Testis (tissue), 5 donors: ENCODE measurements at places on chromosomes 12 and 14. TPM values are rescaled to one million over a fixed set of nuclear protein-coding genes. Genes with fewer than 3 reads are reported as not detected.

DNA sequence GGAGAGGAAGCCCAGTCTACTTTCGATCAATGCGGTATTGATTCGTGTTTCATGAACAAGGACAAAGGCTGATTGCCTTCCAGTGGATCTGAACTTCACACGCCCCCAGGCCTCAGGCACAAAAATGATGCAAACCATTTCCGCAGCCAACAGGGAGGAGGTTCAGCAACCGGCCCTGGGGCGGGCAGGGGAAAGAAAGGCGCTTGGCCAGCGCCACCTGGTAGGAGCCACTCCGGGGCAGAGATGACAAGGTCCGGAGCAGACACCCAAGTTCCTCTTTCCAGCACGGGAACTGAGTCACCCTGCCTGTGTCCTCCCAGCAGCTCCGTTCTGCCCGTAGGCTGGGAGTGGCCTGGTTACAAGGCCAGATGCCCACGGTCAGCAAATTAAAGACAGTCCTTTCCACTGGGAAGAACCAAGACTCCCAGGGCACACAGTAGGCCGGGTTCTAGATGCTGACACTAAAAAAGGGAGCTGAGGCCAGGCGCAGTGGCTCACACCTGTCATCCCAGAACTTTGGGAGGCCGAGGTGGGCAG is 136.3 kb downstream of the SCARB1 start:
- DNase-seq, result no peak

GLIPR1L1 gene
- 95.5 TPM for polyA plus RNA-seq

DNA sequence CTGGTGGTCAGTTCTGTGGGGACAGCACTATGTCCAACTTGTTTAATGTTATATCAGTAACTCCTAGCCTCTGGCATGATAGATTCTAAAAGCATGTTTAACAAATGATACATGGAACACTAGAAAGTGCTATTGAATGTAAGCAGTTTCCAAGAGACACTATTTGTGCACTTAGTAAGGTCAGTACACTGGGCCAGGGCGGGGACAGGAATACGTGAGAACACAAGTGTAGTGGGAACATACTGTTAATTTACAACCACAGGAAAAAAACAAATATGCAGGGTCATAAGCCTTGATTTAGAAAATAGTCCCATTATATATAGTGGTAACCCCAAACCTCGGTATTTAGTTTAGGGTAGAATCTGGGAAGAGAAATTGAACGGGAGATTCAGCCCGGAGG is 88.9 kb upstream of the SLC38A2 start:
- DNase-seq, result peak; percentile 73

GRCh38 chr14:22973217-22974032 is 8.9 kb downstream of the AJUBA start:
- DNase-seq, result peak; percentile 64

GRCh38 chr14:21109377-21110138 is 8.7 kb downstream of the TMEM253 start:
- DNase-seq, result no peak

DNA sequence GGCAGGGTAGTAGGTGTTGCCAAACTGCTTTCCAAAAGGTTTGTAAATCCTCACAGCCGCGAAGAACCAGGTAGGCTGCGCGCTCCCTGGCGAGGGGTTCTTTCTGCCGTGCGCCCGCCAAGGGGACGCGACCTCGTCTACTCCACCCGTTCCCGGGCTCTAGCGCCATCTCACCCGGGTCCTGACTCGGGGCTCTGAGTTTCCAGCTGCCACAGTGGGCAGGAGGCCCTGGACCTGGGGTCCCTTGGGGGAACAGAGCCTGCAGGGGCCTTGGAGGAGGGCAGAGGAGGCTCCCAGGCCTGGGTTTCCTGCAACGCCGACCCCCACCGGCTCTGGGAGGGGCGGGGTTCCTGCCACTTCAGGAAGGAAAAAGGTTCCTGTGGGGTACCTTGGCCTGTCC is 706 bp downstream of the ANHX start:
- no peak for DNase-seq

DNA sequence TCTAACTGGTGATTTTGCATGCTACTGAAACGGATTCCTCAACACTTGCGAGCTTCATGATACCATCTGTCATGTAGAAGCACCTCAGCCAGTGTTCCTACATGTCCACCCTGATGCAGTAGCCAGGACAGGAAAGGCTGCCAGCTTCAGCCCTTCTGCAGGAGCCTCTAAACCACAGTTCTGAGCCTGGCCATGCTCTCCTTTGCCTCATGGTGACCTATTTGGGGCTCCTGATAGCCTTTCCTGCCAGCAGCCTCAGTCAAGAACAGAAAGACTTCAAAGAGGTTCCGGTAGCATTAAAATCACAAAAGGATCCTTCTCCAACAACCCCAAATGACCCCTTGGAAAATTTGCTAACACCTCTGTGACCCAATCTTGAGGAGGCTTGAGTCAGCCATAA is 96.0 kb downstream of the CNTN1 start:
- DNase-seq, result no peak

- no peak for DNase-seq
Measured at GRCh38 chr14:40252817-40253447, 820.7 kb upstream of the FBXO33 start.

DNA sequence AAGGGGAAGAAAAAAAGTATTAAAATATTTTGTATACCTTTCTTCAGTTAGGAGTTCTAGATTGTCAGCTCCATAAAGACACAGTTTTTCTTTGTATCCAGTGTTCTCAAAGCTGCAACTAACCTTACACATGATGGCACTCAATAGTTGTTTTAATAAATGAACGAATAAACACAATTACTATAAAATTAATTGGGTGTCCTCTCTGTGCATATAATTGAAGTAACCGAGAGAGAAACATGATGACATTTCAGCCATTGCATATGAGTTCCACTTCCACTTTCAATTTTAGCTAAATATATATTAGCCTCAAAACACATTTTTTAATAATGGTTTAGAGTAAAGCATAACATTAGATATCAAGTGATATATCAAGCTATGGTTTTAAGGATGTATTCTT is 671.2 kb downstream of the LRFN5 start:
- no peak for DNase-seq

DNA sequence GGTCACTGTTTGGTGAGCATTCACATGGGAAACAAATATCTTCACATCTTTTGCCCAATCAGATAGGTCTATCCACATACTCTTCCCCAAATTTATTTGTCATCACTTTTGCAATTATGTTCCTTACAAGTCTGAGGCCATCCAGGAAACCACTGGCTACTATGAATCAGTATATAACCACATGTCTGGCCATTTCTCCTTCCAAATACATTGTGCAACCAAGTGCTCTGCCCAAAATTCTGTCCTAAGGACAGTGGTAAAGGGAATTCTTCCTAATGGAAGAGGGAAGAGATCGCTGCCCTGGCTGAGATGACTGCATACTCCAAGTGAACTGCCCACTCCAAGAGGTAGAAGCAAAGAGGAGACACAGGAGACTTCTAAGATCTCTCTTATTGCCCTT is 148.9 kb upstream of the MAX start:
- no peak for DNase-seq

DNA sequence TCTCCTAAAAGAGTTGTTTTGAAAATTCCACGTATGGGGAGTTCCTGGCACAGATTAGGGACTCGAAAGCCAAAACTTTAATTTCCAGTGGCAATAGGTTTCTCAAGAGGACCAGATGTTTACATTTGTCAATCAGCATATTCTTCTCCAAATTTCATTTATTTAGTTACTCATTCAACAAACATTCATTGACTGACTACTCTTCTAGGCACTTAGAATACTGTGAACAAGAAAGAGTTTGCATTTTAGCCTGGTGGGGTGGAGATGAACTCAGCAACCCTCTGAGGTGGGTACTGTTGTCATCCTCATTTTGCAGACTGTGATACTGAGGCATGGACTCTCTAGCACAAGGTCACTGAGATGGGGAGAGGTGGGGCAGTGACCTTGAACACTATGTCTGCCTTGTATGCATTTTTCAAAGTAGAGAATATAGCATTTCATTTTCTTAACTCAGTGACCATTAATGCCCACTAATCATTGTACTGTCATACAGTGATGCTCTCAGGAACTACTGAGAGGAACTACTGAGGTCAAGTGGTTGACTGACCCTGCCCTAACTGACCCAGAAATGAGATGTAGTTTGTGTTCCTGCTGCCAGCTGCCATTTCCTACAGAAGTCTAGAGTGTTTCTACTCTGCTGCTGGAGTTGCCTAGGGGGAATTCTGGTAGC is 2.2 kb downstream of the L3HYPDH start:
- no peak for DNase-seq

- DNase-seq, result no peak
Measured at GRCh38 chr14:69631509-69631908, 20.1 kb downstream of the SUSD6 start.

DNA sequence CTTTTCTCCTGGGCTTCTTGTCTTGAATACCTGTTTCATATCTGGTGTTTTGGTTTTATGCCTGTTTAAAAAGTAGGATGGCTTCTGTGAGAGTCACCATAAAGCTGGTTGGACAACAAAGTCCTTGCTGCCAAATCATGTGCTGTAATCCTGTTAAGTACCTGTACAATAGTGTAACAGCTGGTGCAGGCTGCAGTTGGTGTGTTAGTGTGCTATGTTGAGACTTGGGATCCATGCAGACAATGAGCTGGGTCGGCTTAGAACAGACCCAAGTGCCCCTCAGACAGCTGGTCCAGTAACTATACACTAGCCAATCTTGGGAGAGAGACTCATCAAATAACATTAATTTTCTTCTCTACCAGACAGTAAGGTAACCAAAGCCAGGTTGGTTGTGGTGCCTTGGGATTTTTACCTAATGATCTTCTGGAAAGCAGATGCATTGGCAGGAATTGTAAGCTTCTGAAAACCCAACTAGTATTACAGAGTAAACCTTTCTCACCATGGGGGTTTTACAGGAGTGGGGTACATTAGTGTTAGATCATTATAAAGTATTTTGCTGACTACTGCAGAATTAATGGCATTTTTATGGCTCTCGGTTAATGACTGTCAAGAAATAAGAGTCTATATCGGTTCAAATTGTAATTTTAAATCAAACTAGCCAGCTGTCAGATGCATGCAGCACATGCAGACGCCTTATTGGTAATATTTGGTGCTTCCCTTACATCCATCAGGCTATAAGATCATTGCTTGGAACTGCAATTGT is 231.2 kb downstream of the PDZRN4 start:
- DNase-seq, result no peak

DTX1 gene
- polyA plus RNA-seq, result 15.0 TPM

DNA sequence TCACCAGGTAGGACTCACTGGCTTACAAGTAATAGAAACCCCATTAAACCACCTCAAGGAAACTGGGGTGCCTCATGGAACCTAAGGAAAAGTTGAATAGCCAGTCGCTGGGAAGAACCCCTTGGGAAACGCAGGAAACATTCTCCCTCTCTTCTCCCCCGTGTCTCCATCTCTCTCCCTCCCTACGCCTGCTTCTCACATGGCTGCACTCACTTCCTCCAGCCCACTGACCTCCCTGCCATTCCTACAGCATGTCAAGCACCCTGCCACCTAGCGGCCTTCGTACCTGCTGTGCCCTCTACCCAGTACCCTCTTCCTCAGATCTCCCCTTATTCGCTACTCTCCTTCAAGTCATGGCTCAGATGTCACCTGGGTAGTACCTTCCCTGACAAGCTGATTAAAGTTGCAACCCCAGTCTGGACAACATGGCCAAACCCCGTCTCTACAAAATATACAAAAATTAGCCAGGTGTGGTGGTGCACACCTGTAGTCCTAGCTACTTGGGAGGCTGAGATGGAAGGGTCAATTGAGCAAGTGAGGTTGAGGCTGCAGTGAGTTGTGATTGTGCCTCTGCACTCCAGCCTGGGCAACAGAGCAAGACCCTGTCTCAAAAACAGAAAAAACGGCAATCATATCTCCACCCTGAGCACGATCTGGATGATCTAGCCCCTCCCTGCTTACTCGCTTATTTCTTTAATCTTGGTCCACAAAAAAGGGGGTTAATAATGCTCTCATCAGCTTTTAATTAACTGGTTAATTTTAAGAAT is 6.4 kb upstream of the DTX1 start:
- peak; percentile 69 for DNase-seq

RAB3IP gene
- polyA plus RNA-seq, result 133 TPM

ST8SIA1 gene
- polyA plus RNA-seq, result 6.5 TPM

DNA sequence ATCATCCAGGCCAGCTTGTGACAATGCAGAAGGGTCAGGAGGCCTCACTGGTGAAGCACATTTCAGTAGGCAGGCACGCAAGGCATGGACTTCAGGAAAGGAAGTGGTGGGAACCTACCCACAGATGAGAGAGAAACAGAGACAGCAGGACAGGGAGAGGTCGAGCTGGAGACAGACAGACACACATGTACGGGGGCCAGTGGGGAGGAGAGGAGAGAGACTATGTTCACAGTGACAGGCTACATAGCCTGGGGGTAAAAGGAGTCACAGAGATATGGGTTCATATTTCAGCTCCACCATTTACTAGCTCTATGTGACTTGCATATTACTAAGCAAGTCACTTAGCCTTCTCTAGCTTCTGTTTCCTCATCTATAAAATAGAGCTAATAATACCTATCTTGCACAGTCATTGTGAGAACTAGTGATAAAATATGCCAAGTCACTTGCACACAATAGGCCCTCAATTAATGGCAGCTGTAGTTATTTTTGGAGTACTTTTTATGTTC is 91.1 kb upstream of the FUT8 start:
- DNase-seq, result no peak

DNA sequence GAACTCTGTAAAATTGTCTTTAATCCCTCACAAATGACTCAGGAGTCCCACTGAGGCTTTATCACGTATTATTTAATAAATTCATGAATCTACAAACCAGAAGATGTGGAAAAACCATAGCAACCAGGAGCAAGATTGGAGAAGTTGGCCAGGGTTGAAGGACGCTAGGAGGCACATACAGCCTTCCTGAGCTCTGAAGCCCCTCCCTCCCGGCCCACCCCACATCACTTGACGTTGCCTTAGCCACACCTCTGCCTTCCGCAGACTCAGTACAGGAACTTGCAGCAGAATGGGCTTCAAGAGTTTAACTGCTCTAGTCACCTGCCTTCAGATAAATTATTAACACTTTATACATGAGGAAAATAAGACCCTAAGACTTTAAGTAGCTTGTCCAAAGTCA is 33.9 kb downstream of the SLC35F4 start:
- no peak for DNase-seq
